ENCODE measurements at places on chromosomes 1 and 21. TPM values are rescaled to one million over a fixed set of nuclear protein-coding genes. Genes with fewer than 3 reads are reported as not detected.

- H3K4me1 ChIP-seq, result no peaks in the 10 kb centered on the region
- no peaks in the 10 kb centered on the region for H3K36me3 ChIP-seq
- H3K27ac ChIP-seq, result no peak overlapping the region
- no peaks in the 10 kb centered on the region for H3K27me3 ChIP-seq
- no peak overlapping the region for H3K4me3 ChIP-seq
- no peak for DNase-seq
Measured at GRCh38 chr1:186849271-186849671, 20.5 kb downstream of the PLA2G4A start.

SPATA45 gene
- total RNA-seq, result not detected

GRCh38 chr21:40620386-40621145 lies 226.4 kb downstream of the DSCAM start:
- no peak overlapping the region for H3K27ac ChIP-seq
- DNase-seq, result no peak
- no peaks in the 10 kb centered on the region for H3K27me3 ChIP-seq
- H3K4me3 ChIP-seq, result no peak overlapping the region

DNA sequence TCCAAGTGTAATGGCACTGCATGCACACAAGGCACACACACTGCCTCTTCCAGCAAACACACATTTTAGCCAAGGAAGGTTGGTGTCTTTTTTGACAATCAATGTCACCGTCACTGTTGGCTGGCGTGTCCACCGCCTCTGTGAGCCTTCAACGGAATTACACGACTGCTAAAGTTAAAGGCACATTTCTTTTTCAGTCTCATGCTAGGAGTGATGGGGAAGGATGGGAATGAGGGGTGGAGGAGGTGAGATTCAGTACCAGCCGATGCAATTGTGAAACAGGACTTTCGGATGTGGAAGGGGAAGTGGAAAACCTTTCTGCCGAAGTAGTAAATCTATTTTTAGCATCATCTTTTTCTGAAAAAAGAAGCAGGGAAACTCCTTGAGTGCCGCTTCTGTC lies 1.4 kb downstream of the ELAVL4 start:
- no peaks in the 10 kb centered on the region for H3K4me1 ChIP-seq
- peaks cover 35% of the 10 kb centered on the region for H3K27me3 ChIP-seq
- DNase-seq, result no peak
- no peak overlapping the region for H3K4me3 ChIP-seq
- no peaks in the 10 kb centered on the region for H3K36me3 ChIP-seq

DNA sequence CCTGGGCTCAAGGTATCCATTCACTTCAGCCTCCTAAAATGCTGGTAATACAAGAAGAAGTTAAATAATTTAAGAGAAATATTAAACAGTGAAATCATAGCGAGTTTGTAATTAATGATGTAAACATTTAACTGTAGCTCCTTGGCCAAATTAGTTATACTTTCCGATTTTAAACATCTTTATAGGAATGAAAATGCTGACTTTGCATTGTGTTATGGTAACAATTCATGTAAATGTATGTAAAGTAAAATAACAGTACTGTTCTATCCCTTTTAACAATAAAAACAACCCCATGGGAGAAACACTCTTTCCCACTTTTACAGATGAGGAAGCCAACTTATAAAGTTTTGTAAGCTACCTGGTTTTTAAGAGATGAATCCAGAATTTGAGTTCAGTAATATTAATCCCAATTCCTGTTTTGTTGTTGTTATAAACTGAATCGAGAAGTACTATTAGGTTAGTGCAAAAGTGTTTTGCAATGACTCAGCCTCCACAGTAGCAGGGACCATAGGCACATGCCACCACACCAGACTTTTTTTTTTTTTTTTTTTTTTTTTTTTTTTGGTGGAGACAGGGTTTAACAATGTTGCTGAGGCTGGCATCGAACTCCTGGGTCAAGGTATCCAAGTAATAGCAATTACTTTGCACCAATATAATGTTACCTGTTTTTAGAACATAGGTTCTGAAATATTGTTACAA lies 1360.4 kb downstream of the BRINP3 start:
- no peaks in the 10 kb centered on the region for H3K4me1 ChIP-seq
- no peaks in the 10 kb centered on the region for H3K27me3 ChIP-seq
- H3K36me3 ChIP-seq, result no peaks in the 10 kb centered on the region
- H3K27ac ChIP-seq, result no peak overlapping the region
- no peak overlapping the region for H3K4me3 ChIP-seq

PRELP gene
- total RNA-seq, result not detected

DNA sequence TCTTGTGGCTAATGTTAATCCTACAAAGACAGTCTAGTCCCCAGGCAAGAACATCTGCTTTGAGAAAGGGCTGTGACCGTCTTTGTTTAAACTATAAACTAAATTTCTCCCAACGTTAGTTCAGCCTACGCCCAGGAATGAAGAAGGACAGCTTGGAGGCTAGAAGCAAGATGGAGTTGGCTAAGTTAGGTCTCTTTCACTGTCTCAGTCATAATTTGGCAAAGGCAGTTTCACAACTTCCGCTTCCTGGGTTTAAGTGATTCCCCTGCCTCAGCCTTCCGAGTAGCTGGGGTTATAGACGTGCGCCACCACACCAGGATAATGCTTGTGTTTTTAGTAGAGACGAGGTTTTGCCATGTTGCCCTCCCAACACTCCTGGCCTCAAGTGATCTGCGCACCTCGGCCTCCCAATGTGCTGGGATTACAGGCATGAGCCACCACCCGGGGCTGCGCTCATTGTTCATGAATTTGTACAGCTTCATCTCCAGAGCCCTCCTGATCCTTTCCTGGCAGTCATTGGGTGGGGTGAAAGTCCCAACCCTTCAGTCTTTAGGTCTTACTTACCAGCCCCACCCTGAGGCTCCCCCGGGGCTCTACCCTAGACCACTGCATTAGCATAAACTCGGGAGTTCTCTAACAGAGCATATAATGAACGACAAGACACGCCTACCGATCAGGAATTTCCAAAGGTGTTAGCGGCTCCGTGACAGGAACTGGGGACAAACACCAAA lies 4.9 kb upstream of the MASP2 start:
- no peaks in the 10 kb centered on the region for H3K27me3 ChIP-seq
- H3K36me3 ChIP-seq, result peaks cover 10% of the 10 kb centered on the region
- H3K4me1 ChIP-seq, result peaks cover 13% of the 10 kb centered on the region
- H3K4me3 ChIP-seq, result no peak overlapping the region
- H3K27ac ChIP-seq, result no peak overlapping the region

DNA sequence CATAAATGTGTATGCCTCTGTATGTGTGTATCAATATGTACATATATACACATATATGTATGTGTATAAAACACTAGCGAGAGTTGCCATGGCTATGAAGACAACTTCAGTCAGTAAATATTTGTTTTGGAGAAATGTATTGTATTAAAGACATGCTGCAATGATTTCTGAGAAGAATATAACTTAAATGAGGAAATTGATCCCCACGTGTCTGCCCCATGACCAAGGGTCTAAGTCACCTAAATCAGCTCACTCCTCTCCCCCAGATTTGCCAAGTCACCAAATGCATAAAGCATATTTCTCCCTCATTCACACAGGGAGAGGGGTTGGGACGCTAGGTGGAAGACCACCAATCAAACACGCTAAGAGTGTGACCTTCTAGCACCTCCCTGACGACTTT lies 58.3 kb upstream of the LYST start:
- H3K4me1 ChIP-seq, result peaks cover 4% of the 10 kb centered on the region
- no peak overlapping the region for H3K27ac ChIP-seq
- DNase-seq, result no peak
- no peaks in the 10 kb centered on the region for H3K36me3 ChIP-seq
- no peak overlapping the region for H3K4me3 ChIP-seq

- no peaks in the 10 kb centered on the region for H3K4me1 ChIP-seq
- peak; percentile 22 for DNase-seq
- H3K36me3 ChIP-seq, result 0 out of 2 replicates have a peak, but pooled peaks cover 2% of the 10 kb centered on the region
- H3K27me3 ChIP-seq, result no peaks in the 10 kb centered on the region
Measured at GRCh38 chr1:168135921-168136708, 615 bp downstream of the GPR161 start.

SPSB1 gene
- total RNA-seq, result 0.43 TPM

- no peaks in the 10 kb centered on the region for H3K36me3 ChIP-seq
- H3K27ac ChIP-seq, result no peak overlapping the region
- no peak for DNase-seq
- H3K4me1 ChIP-seq, result 0 out of 2 replicates have a peak, but pooled peaks cover 7% of the 10 kb centered on the region
Measured at GRCh38 chr1:171122893-171123292, 32.2 kb downstream of the FMO3 start.

DNA sequence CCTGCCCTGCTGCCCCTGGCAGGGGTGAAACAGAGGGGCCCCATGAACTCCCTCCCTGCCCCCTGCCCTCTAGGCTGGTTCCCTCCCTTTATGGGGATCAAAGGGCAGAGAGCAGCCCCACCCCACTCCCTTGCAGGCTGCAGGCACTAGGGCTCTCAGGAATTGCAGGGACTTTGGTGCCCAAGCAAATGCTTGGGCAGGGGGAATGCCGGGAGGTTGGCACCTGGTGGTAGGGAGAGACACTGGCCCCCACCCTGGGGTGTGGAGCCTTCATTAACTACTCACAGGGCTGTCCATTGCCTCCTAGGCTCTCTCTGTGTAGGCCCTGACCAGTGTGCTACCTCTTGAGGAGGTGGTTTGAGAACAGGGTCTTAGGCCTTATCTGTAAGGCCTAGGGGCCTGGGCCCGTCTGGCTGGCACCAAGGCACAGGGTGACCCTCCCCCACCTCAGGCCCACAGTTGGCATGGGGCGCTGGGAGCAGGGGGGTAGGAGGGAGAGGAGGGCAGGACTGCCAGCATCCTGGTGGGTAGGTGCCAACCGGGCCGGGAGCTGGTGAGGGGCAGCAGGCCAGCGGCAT lies 4.7 kb downstream of the ZBTB7B start:
- no peak for DNase-seq
- no peaks in the 10 kb centered on the region for H3K36me3 ChIP-seq
- H3K27me3 ChIP-seq, result no peaks in the 10 kb centered on the region

- H3K36me3 ChIP-seq, result no peaks in the 10 kb centered on the region
- peak overlapping the region; percentile 66 for H3K27ac ChIP-seq
- H3K27me3 ChIP-seq, result no peaks in the 10 kb centered on the region
- DNase-seq, result no peak
Measured at GRCh38 chr1:179938752-179939151, 15.9 kb upstream of the CEP350 start.

GRCh38 chr1:159054427-159054826 lies 22.1 kb downstream of the AIM2 start:
- no peaks in the 10 kb centered on the region for H3K27me3 ChIP-seq
- peaks cover 37% of the 10 kb centered on the region for H3K36me3 ChIP-seq
- H3K4me1 ChIP-seq, result peaks cover 31% of the 10 kb centered on the region
- peak overlapping the region; percentile 93 for H3K27ac ChIP-seq
- H3K4me3 ChIP-seq, result no peak overlapping the region

GRCh38 chr1:30522031-30523004 lies 201.1 kb downstream of the MATN1 start:
- H3K4me3 ChIP-seq, result no peak overlapping the region
- peak; percentile 22 for DNase-seq
- H3K36me3 ChIP-seq, result no peaks in the 10 kb centered on the region
- H3K4me1 ChIP-seq, result peaks cover 47% of the 10 kb centered on the region
- no peaks in the 10 kb centered on the region for H3K27me3 ChIP-seq
- no peak overlapping the region for H3K27ac ChIP-seq

VWA5B1 gene
- not detected for total RNA-seq

TMEM82 gene
- total RNA-seq, result not detected

DNA sequence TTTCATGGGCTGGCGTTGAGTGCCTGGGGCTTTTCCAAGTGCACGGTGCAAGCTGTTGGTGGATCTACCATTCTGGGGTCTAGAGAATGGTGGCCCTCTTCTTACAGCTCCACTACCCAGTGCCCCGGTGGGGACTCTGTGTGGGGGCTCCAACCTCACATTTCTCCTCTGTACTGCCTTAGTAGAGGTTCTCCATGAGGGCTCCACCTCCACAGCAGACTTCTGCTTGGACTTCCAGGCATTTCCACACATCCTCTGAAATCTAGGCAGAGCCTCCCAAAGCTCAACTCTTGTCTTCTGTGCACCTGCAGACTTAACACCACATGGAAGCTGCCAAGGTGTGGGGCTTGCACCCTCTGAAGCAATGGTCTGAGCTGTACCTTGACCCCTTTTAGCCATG lies 82.1 kb downstream of the CCDC18 start:
- peaks cover 51% of the 10 kb centered on the region for H3K36me3 ChIP-seq
- H3K27ac ChIP-seq, result no peak overlapping the region
- no peaks in the 10 kb centered on the region for H3K4me1 ChIP-seq
- no peak overlapping the region for H3K4me3 ChIP-seq
- no peak for DNase-seq

GRCh38 chr1:192545896-192546521 lies 29.6 kb upstream of the RGS1 start:
- 0 out of 2 replicates have a peak, but pooled peaks cover 2% of the 10 kb centered on the region for H3K4me1 ChIP-seq
- no peak overlapping the region for H3K27ac ChIP-seq
- no peaks in the 10 kb centered on the region for H3K27me3 ChIP-seq
- no peak overlapping the region for H3K4me3 ChIP-seq
- no peaks in the 10 kb centered on the region for H3K36me3 ChIP-seq
- no peak for DNase-seq

DNA sequence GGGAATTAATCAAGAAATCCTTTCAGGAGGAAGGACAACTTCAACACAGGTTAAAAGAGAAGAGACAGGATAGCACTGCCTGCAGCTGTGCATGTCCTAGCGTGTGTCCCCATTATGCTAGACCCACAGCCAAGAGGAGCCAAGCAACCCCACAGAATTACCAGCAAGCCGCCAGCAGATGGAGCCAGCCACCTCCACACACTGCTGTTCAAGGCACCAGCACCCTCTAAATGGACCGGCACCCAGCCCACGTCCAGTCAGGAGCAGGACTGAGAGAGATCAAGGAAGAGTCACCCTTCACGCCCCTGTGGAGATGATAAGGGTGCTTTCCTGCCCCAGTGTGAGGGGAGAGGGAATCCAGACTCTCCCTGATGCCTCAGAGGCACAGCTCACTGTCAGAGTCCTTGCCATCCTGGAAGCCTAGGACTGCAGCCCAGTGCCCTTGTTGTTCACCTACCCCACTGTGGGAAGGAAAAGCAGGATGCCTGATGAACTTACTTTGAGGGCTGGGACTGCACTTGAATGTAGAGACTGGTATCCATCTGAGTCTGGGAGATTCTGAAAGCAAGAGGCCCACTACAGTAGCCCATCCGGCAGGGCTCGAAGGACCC lies 37.1 kb upstream of the CTTNBP2NL start:
- no peaks in the 10 kb centered on the region for H3K27me3 ChIP-seq
- DNase-seq, result peak; percentile 64
- H3K4me1 ChIP-seq, result peaks cover 10% of the 10 kb centered on the region

DNA sequence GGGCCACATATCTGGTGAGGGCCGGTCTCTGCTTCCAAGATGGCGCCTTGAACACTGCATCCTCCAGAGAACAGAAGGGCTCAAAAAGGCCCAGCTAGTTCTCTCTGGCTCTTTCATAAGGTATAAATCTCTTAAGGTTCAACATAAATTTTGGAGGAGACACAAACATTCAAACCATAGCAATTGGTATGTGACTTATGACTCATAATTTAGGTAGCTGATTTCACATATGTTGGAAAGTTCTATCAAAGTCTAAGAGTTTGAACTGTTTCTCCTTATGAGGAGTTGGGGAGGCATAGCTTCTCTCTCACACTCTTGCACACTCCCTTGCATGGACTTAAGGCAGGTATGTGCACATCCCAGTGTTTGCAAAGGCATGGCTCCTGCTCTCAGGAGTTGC lies 5.1 kb upstream of the FYB2 start:
- H3K4me1 ChIP-seq, result no peaks in the 10 kb centered on the region
- H3K27ac ChIP-seq, result no peak overlapping the region

C1QB gene
- total RNA-seq, result not detected
